ENCODE measurements at places on chromosomes 3 and 15.
A peak's percentile ranks its signal among the peaks of the same experiment; 100 is the strongest.

GRCh38 chr3:100333970-100334487, 528 bp upstream of the NIT2 start:
- DNase-seq = no peak

DNA sequence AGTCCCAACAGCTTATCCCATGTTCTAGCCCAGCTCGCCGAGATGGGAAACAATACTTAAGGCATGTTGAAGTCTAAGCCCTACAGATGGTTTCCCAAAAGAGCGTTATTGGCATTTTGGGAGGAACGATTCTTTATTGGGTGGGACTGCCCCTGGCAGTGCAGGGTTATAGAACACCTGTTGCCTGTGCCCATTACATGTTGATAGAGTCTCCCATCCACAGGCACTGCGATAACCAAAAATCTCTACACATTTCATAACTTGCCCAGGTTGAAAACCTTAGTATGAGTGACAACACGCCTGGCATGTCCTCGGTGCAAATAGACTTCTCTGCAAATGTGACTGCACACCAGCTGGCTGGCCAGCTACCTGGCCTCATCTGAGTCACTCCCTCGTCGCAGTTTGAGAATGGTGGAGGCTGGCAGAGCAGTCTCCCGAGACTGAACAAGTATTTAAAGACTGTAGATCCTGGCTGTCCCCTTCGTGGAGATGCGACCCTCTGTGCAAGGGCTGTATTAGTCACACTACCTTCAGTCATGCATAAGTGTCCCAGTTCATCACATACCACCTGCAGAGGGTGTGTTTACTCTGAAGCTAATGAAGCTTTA, 18.7 kb downstream of the ZNF80 start:
- DNase-seq = no peak

GRCh38 chr3:128794770-128795649, 69.0 kb downstream of the RAB7A start:
- DNase-seq = no peak

DNA sequence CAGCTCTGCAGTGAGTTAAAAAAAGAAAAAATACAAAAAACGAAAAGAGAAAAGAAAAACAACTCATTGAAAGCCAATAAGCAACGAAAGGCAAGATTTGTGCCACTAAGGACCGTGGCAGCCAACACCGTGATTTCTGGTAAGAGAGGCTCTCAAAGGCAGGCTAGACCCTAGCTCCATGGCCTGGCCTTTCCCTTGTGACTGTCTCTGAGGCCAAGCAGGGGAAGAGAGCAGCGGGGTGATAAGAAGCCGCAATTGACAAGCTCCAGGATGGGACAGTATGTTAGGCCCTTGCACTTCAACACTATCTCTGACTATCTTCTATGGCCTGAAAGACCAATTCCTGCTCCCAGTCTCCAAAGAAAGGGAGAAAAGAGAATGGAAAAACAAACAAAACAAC, 12.4 kb downstream of the APOD start:
- DNase-seq = no peak

- no peak for DNase-seq
Observed at GRCh38 chr15:50979041-50979440, 70.6 kb downstream of the AP4E1 start.

- no peak for DNase-seq
Observed at GRCh38 chr15:78538358-78538757, 1.9 kb upstream of the PSMA4 start.

DNA sequence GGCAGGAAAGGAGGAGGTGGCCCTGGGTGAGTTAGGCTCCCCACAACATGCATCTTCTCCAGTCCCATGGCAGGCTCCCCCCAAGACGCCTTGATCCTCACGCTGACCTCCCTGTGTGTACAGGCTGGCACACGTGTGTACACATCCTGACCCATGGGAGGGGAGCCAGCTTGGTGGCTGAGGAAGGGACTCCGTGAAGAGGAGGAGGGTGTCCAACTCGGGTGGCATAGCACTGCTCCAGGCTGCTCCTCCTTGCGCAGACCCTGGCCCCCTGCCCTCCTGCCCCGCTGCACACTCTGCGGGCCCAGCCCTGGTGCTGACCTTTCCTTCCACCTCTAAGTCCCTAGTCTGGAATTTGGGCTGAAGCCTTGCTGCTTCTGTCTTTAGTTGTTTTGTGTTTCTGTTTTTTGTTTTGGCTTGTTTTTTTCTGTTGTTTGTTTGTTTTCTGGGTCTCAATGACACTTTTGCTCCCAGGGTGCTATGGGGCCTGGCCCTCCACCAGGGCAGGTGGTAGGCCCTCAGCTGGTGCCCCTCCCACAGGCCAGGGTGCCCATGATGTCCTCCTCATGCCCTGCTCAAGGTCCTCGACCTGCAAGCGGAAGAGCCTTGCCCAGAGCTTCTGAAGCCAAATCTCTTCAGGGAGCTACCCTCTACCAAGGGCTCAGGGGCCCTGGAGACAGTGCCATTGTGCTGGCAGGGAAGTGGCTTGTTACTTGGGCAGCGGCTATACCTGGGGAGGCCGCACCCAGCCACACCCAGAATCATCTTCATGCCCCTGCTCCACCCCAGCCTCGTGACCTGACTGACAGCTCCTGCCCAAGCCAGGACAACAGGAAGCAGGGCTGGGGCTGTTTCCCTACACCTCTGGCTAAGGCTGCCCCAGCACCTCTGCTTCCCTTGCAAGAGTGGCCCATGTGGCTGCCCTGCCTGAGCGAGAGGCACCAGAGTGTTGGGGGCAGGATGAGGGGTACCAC, 5.1 kb downstream of the EPHB3 start:
- DNase-seq = no peak

DNA sequence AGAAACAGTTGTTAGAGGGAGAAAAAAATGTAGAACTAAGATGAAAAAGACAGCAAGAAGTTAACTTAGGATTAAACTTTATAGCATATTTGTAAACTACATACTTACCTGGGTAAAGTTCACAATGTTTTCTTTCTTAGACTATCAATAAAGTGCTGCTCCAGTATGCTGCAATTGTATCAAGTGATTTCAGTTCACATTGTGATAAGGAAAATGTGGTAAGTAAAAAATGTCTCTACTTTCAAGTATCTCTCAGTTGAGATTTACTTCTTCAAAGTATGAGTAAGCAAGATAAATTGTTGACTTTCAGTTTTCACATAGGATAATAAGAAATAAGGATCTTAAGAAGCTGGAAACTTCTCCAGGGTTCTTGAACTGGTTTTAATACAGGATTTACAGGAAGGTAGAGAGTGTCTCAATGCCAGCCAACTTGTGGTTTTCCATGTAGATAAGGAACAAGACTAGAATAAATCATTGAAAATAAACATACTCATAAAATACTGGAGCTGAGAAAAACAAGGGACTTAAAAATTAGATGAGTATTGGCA, 528.8 kb downstream of the UNC13C start:
- no peak for DNase-seq

- no peak for DNase-seq
Observed at GRCh38 chr3:12935023-12935860, 93.9 kb upstream of the RPL32 start.

GRCh38 chr3:47890828-47891612, 88.1 kb downstream of the DHX30 start:
- DNase-seq = no peak

- DNase-seq = no peak
Observed at GRCh38 chr3:123361071-123361470, 87.8 kb downstream of the ADCY5 start.

GRCh38 chr3:61451841-61452240, 109.5 kb upstream of the PTPRG start:
- DNase-seq = no peak

- peak; percentile 17 for DNase-seq
Observed at GRCh38 chr3:194269610-194270145, 81.5 kb downstream of the CPN2 start.

GRCh38 chr15:60536314-60536713, 57.4 kb upstream of the ICE2 start:
- no peak for DNase-seq

- no peak for DNase-seq
Observed at GRCh38 chr3:180563406-180563805, 38.6 kb upstream of the TTC14 start.

DNA sequence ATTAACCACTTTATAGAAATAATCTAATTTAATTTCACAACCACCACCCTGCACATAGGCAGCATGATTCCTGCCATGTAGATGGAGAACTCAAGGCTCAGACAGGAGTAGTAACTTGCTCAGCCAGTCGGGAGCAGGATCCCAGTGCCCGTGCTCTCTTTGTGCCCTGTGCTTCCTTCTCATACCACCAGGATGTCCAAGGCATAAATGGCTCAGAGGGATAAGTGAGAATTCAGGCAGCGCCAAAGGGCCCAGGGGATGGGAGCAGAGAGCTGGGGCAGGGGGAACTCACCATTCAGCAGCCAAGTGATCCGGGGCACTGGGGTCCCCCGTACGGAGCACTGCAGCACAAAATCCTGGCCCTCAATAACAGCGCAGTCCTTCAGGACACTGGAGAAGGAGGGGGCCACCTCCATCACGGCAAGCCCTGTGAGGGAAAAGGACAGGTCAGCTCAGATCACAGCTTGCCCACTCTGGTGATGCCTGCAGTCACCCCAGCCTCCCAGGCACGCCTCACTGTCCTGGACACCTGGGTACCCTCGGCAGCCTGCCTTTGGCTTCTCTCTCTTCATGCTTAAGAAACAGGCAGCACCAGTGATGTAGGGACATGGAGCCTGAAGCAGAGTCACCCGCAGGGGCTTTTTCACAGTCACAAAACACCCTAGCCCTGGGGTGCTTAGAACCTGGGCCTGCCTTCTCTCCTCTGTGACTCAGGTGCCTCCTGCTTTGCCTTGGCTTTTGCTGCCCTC, 141.0 kb upstream of the HACD2 start:
- no peak for DNase-seq

- DNase-seq = no peak
Observed at GRCh38 chr3:121698901-121699300, 38.2 kb upstream of the HCLS1 start.

- DNase-seq = no peak
Observed at GRCh38 chr3:8589880-8590556, 54.6 kb downstream of the SSUH2 start.

DNA sequence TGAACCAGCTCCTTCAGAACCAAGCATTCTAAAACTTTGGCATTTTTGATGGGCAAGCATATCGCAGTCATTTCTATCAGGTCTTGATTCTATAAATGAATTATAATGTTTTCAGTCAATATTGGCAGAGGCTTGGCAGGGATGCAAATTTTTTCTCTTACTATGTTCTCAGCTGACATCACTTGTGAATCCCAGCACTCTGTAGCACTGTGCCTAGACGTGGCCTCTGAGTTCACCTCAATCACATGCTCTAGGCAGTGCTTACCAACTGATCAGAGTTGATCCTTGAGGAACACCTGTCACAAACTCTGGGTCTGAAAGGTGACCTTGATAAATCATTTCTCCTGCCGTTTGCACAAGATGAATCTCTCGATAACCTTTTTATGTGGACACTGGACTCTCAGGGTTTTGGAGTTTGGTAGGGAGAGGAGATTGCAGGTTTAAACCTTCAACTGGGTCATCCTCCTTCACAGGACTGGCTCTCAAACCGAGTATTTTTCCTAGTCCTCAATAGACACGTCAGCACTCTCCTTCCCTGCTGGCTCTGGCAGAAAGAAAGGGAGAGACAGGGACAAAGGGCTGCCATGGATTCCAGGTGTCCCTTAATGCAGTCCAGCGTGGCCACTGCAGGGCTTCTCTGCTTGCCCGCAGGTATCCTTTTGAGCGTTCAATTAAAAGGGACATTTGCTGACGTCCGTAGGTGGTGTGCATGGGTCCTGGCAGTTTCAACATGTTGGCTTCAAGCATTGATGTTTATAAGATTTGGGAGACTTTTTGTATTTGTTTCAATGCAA, 222.3 kb upstream of the CMC1 start:
- no peak for DNase-seq

DNA sequence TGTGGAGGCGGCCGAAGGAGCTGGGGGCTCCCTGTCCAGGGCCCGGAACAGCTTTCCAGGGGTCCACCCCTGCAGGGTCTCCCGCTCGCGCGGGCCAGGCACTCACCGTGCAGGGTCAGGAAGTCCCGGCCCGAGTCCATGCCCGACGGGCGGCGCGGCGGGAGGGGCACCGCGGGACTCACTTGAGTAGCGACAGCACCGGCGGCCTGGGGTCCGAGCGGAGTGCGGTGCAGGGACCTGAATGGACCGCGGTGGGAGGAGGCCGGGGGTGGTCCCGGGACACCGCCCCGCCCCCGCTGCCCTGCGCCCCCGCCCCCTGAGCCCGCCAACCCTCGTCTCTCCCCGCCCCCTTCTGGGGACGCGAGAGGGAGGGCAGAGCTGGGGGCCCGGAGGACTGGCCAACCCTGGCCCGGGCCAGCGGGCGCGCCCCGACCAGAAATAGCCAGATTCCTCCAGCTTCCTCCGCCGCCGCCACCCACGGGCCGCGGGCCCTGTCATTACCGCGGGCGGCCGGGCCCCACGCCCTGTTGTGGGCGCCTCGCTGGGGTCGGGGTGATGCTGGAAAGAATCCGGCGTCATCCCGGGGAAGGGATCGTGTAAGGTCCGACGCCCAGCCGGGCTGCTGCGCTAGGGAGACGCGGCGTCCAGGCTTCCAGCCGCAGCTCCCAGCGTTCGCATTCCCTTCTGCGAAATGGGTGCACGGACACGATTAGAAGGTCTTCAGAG, at the start of gene PLCD1:
Gene PLCD1 (minus strand): TSS at position 243 of the 726 bp plus-strand sequence. CDS start 103 bp downstream, at position 140.
- peak; percentile 46 for DNase-seq

DNA sequence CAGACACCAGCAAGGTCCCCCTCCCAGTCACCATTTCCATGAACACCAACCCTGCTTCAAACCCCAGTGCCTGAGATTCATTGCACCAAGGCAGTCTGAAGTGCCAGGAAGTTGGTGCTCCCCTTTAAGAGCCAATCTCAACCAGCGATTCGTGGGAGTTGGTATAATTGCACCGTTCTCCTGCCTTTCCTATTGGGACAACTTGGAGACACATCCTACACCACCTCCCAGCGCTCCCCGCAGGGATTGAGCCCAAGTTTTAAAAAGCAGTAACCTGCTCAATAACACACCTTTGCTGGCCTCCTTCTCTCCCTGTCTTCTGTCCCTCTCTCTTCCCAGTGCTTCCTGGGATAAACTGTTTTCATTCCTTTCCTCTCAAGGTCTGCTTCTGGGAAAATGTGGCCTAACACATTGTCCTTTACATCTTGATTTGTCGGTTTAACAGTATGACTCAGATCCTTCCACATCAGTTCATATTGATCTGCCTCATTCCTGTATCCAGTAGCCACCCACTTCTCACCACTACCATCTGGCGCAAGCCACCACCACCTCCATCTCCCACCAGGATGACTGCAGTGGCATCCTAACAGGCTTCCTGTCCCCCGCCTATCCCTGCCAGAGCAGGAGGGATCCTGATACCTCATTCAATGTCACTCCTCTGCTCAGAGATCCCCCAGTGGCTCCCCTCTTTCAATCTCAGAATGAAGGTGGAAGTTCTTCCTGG, 37.8 kb upstream of the HRH1 start:
- no peak for DNase-seq

- no peak for DNase-seq
Observed at GRCh38 chr3:129548104-129548965, 5.4 kb downstream of the H1-8 start.

GRCh38 chr3:97074546-97074945, 260.2 kb downstream of the EPHA6 start:
- no peak for DNase-seq

- DNase-seq = no peak
Observed at GRCh38 chr3:197878427-197878826, 71.6 kb upstream of the RPL35A start.

All from anterior cingulate cortex (tissue), 58 donors.